T-helper 1 cell (primary cell): ENCODE measurements at places on chromosomes 6 and 20.

DNA sequence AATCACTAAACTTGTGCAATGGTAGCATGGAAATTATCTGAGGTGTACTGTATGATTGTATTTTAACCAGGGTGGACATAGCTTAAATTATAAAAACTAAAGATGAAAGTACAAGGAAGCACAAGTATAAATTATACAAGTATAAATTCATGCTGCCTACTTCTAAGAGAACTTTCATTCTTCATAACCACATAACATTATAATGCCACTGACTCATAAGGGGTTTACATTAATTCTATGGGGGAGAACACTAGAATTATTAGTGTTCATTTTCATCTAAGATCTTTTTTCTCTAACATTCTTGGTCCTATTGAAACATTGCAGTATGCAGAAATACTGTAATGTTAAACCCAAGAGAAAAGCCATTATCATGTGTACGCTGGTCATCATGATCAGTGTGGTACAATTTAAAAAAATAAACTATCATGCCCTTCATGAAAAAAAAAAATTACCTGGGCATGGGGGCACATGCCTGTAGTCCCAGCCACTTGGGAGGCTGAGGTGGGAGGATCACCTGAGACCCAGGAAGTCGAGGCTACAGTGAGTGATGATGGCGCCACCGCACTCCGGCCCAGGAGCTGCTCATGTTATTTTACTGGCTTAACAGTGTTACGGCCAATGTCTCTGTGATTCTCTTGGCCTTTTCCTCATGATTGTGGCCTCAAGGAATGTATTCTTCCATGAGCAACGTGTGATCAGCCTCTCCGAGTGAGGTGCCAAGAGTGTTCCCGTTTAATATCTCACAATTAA is 25.9 kb upstream of the AHCY start:
- DNase-seq = no peak

DNA sequence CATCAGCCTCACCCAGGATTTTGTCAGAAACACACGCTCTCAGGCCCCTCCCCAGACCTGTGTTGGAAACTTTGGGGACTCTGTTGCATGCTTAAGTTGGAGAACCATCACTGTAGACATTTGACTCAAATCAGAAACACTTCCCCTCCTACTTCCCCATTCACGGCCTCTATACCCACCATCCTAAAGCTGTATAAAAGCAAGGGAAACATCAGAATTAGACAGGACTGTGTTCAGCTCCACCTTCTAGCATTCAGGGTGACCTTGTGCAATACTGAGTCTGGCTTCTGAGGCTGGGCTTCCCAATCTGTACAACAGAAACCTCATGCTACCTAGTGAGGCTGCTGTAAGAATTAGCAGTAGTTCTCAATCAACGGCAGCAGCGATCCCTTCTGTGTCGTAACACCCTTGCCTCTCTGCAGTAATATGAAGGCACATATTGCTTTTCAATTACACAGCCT is 252.3 kb downstream of the LY86 start:
- no peak for DNase-seq

DNA sequence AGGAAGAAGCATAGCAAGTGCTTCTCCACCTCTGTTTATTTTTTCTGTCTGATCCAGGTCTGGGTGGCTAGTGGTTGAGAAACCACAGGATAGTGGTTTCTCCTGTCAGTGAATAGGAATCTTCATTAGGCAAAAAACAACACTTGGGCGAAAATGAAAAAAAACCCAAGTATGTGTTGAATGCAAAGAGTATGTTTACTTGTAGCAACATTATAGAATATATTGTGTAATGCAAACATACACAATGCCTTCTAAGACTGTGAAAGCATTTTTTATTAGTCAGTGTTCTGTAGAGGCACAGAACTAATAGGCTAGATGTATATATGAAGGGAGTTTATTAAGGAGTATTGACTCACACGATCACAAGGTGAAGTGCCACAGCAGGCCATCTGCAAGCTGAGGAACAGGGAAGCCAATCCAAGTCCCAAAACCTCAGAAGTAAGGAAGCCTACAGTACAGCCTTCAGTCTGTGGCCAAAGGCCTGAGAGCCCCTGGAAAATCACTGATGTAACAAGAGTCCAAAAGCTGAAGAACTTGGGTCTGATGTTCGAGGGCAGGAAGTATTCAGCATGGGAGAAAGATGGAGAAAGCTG is 111.1 kb downstream of the UST start:
- no peak for DNase-seq

DNA sequence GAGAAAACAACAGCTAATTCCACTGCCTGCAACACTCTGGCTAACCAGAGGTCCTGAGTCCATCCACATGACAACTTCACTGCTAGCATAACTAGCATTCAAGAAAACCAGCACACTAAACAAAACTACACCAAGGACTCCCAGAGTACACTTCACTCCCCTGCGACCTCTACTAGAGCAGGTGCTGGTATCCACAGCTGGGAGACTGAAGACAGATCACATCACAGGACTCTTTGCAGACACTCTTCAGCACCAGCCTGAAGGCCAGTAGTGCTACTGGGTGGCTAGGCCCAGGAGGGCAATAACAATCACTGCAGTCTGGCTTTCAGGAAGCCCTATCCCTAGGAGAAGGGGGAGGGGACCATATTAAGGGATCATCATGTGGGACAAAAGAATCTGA is 54.4 kb upstream of the MYB start:
- no peak for DNase-seq

DNA sequence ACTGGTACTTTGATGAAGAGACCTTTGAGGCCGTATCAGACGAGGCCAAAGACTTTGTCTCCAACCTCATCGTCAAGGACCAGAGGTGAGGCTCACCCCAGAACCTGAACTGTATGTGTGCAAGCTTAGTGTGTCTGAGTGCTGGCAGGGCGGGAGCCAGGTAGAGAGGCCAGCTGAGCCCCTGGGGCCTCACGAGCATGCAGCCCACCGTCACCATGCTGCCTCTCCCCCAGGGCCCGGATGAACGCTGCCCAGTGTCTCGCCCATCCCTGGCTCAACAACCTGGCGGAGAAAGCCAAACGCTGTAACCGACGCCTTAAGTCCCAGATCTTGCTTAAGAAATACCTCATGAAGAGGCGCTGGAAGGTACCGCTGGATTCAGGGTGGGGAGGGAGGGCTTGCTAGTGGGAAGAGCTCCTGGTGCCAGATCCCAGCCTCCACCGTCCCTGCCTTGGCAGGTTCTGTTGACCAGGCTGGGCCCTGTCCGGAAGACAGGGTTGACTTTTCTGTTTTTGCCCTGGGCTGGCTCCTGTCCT is 12.7 kb downstream of the MYLK2 start:
- no peak for DNase-seq
